ENCODE measurements at places on chromosomes 2 and 18.

GRCh38 chr2:2823061-2823753, 492.1 kb upstream of the MYT1L start:
- no peak for DNase-seq

DNA sequence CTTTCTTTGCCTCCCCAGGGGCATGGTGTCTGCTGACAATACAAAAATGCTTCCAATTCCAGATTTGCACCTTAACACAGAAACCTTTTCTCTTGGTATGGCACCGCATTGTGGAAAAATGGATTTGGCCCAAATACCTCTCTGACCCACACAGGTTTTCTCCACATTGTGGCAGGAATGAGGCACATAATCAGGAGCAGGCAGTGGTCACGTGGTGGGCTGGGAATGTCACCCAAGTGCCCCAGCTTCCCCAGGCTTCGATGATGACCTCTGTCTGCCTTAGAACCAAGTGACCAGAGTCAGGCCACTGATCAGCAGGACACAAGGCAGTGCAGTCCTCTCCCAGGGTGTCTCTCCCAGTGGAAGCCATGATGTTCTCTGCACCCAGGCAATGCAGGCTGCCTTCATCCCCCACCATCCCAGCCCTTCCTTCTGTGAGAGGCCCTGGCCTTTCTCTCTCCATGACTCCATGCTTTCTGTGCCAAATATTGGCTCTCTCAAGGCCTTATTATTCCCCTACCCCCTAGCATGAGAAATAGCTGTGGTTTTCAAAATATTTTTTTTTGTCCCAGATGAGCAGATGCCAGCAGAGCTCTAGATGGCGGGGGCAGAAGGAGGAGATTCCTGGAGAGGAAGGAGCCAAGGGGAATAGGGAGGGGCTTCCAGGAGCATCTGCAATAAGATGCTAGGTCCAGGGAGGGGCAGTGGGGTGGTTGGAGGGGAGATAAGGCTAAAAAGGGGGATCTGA, 198.9 kb downstream of the ACKR3 start:
- DNase-seq, result no peak

- DNase-seq, result no peak
Observed at GRCh38 chr2:127085317-127085681, 21.7 kb downstream of the BIN1 start.

- DNase-seq, result no peak
Observed at GRCh38 chr2:196054631-196055030, 14.0 kb downstream of the DNAH7 start.
